IMR-90 (cell line): ENCODE measurements at places on chromosomes 16 and 17. TPM values are rescaled to one million over a fixed set of nuclear protein-coding genes. Genes with fewer than 3 reads are reported as not detected.

CBX2 gene
- 3.2 and 4.0 TPM in 2 replicates for polyA plus RNA-seq

CLEC10A gene
- polyA plus RNA-seq, result not detected in 2 replicates

MT1G gene
- 0.48 and 0.56 TPM in 2 replicates for polyA plus RNA-seq

TNK1 gene
- polyA plus RNA-seq, result 0.44 and 0.55 TPM in 2 replicates

CNGB1 gene
- not detected in 2 replicates for polyA plus RNA-seq

CES3 gene
- polyA plus RNA-seq, result 0.03 and 0.06 TPM in 2 replicates

TMEM100 gene
- polyA plus RNA-seq, result 0.16 and 0.21 TPM in 2 replicates

SPHK1 gene
- polyA plus RNA-seq, result 82.7 and 94.2 TPM in 2 replicates

POLDIP2 gene
- 72.0 and 77.8 TPM in 2 replicates for polyA plus RNA-seq

RCVRN gene
- not detected in 2 replicates for polyA plus RNA-seq

EFCAB5 gene
- 0.14 TPM in 1 of 2 replicates, not detected in the other for polyA plus RNA-seq

- peak; percentile 22 for DNase-seq
These were observed 62.4 kb downstream of the STX8 start for GRCh38 chr17:9513266-9513665.

DNA sequence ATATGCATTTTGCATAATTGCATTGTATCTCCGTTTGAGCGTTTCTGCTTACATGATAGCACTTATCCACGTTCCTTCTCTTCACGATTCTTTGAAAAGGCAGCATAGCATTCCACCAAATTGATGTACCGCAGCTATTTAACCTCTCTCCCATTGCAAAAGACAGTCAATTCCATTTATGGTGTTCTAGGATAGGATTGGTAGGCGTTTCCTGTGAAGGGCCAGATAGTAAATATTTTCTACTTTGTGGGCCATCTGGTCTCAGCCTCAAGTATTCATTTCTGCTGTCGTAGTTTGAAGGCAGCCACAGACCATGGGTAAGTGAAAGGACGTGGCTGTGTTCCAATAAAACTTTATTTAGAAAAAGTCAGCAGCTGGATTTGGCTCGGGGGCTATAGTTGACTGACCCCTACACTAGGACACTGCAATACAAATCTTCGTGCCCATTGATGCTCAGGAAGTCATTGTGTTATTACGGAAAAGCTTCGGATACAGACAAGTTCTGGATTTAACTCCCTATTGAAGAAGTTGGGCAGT, 10.1 kb downstream of the SNX29 start:
- peak; percentile 32 for DNase-seq

DNA sequence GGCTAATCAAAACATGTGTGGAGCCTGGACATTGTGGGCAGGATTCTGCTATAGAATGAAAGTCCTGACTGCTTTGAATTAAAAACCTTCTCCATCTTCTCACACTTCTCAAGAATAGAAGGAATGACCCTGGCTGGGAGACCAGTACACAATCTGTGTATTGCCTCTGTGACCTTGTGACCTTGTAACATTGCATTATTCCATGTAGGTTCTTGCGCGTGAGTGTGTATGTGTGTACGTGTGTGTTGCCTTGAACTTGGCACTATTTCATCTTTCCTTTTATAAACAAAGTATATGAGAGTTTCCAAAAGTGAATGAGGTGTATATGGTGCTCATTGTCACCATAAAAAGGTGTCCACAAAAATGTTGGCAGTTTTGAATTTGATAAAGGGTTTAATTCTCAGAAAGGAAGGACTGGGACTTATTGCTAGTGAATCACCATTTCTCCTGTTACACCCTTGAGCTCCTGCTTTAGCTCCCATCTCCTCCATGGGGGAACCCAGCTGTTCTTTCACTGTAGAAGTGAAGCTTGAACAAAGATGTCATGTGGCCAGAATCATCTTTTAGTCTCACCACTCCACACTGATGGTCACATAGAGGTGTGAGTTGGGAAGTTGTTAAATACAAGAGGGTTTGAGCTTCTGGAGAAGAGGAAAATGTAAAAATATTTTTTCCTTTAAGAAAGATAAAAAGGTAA, 244.9 kb downstream of the FTO start:
- DNase-seq, result no peak

GRCh38 chr16:30738984-30739951, 9.0 kb upstream of the PHKG2 start:
- no peak for DNase-seq

GRCh38 chr17:77880711-77881450, 77.6 kb upstream of the TNRC6C start:
- no peak for DNase-seq

DNA sequence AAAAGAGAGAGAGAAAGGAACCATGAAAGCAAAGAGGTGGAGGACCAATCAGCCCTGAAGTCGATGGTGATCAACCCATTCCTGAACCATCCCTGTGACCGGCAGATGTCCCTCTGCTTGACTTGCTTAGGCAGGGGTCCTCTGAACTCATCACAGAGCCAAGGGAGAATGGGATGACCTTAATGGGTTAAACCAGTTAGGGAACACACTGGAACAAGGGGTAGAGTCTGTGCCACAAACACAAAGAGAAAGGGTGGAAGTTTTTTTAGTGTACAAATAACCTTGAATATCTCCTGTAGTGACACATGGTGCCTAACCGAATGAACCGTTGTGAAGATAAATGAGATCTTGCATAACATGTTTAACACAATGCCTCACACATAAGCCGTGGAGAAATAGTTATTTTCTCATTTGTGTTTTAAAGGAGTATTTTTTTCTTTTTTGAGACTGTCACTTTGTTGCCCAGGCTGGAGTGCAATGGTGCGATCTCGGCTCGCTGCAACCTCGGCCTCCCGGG, 11.2 kb downstream of the NAA60 start:
- DNase-seq, result no peak

DNA sequence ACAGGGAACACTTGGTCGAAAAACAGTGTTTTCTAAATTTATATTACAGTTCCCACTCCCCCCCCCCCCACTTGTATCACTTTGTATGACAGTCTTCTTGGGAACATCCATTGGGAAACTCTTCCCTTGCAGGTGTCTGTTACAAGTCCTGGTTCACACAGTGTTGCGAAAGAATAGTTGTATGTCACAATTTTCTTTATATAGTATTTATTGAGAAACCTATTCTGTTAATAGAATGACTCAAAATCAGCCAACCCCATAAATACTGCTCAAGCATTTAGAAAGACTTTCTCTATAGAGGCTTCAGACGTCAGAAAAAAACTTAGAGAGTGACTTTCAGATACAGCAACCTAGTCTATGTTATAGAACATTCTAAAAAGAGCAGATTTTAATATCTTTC, 414.4 kb downstream of the WWOX start:
- no peak for DNase-seq

- no peak for DNase-seq
These were observed 1.1 kb downstream of the DRC7 start for GRCh38 chr16:57695680-57696069.

DNA sequence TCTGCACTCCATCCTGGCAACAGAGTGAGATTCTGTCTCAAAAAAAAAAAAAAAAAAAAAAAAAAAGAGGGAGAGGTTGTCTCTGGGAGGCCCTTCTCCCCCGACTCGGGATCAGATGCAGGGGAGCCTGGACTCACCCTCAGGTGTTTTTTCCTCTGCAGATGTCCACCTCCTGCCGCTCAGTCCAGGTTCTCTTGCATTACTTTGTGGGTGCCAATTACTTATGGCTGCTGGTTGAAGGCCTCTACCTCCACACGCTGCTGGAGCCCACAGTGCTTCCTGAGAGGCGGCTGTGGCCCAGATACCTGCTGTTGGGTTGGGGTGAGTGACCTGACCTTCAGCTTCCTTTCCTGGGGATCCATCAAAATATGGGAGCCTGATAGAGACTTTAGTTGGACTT, 34.1 kb downstream of the GLP2R start:
- no peak for DNase-seq

GRCh38 chr16:75416904-75417565, 16.3 kb downstream of the CFDP1 start:
- peak; percentile 66 for DNase-seq

- no peak for DNase-seq
These were observed 3.9 kb downstream of the SSTR2 start for GRCh38 chr17:73168667-73169066.

- DNase-seq, result no peak
These were observed 14.7 kb upstream of the KLHL36 start for GRCh38 chr16:84633622-84634021.

- no peak for DNase-seq
These were observed 172.0 kb upstream of the CIBAR2 start for GRCh38 chr16:85284141-85284817.

DNA sequence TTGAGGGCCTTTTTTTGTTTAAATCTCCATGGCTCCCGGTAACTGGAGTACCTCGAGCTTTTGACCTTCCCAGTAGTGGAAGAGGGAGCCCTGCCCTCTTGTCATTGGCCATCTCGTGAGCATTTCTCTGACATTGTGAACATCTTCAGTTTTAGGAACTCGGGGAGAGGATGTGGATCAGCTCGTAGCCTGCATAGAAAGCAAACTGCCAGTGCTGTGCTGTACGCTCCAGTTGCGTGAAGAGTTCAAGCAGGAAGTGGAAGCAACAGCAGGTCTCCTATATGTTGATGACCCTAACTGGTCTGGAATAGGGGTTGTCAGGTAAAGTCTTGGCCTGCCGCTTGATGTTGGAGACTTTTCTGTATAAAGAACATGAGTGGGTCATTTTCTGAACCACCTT, 24.3 kb downstream of the NTAN1 start:
- no peak for DNase-seq

DNA sequence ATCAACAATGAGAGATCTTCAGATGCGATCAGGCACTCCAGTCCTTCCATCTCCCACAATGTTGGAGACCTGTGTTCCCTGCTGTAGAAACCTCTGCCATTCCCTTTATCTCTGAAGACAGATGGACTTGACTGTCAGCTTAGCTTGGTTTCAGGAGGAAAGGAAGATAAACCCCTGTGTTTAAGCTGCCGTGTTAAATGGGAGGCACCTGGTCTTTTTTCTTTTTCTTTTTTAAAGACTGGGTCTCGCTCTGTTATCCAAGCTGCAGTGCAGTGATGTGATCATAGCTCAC, 63.1 kb downstream of the USP22 start:
- DNase-seq, result no peak

- DNase-seq, result peak; percentile 17
These were observed 10.3 kb upstream of the ABCC12 start for GRCh38 chr16:48165961-48166578.

- no peak for DNase-seq
These were observed at the start of gene IGSF6 for GRCh38 chr16:21652453-21652852. Gene IGSF6, minus strand, starts transcription at chr16:21652608. Its CDS starts 10 bp downstream, at chr16:21652598.

GRCh38 chr17:19346351-19347255, 15.9 kb downstream of the B9D1 start:
- peak; percentile 91 for DNase-seq

- peak; percentile 80 for DNase-seq
These were observed 179.1 kb upstream of the CACNG5 start for GRCh38 chr17:66655861-66656260.

GRCh38 chr16:23286131-23286532, 16.0 kb upstream of the SCNN1B start:
- DNase-seq, result peak; percentile 59

GRCh38 chr17:70588003-70588402, 418.7 kb downstream of the KCNJ2 start:
- no peak for DNase-seq

DNA sequence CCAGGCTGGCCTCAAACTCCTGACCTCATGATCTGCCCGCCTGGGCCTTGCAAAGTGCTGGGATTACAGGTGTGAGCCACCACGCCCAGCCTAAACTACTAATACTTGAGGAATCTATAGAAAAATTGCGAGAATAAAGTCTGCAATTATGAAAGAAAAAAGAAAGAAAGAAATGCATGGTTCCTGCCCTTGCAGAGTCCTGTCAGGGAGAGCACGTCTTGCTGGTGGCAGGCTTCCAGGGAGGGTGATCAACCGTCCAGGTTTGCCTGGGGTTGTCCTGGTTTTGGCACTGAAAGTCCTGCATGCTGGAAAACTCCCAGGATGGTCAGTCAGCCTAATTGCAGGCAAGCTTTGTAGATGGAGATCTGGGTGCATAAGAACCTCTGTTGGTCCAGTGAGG, 21.5 kb upstream of the KIFC3 start:
- DNase-seq, result no peak

- DNase-seq, result no peak
These were observed 13.5 kb upstream of the ADAM11 start for GRCh38 chr17:44745301-44745700.
